ENCODE measurements at places on chromosomes 12 and 14.

- no peak for DNase-seq
Observed at GRCh38 chr12:51897181-51897580, 9.3 kb downstream of the ANKRD33 start.

- DNase-seq: no peak
Observed at GRCh38 chr14:22505697-22506377, 83.2 kb downstream of the DAD1 start.

- DNase-seq: no peak
Observed at GRCh38 chr14:97178781-97179180, 381.6 kb downstream of the VRK1 start.

- DNase-seq: peak; percentile 13
Observed at GRCh38 chr12:122356192-122356635, 66.3 kb downstream of the CLIP1 start.

DNA sequence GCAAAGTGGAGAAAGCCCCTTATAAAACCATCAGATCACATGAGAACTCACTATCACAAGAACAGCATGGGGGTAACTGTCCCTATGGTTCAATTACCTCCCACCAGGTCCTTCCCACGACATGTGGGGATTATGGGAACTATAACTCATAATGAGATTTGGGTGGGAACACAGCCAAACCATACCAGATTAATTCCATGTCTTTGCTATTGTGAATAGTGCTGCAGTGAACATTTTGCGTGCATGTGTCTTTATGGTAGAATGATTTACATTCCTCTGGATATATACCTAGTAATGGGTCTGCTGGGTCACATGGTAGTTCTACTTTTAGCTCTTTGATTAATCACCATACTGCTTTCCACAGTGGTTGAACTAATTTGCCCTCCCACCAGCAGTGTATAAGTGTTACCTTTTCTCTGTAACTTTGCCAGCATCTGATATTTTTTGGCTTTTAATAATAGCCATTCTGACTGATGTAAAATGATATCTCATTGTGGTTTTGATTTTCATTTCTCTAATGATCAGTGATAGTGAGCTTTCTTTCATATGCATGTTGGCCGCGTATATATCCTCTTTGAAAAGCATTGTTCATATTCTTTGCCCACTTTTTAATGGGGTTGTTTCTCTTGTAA lies 29.7 kb upstream of the SAV1 start:
- no peak for DNase-seq

GRCh38 chr12:47874316-47874715 lies 30.5 kb downstream of the VDR start:
- no peak for DNase-seq

DNA sequence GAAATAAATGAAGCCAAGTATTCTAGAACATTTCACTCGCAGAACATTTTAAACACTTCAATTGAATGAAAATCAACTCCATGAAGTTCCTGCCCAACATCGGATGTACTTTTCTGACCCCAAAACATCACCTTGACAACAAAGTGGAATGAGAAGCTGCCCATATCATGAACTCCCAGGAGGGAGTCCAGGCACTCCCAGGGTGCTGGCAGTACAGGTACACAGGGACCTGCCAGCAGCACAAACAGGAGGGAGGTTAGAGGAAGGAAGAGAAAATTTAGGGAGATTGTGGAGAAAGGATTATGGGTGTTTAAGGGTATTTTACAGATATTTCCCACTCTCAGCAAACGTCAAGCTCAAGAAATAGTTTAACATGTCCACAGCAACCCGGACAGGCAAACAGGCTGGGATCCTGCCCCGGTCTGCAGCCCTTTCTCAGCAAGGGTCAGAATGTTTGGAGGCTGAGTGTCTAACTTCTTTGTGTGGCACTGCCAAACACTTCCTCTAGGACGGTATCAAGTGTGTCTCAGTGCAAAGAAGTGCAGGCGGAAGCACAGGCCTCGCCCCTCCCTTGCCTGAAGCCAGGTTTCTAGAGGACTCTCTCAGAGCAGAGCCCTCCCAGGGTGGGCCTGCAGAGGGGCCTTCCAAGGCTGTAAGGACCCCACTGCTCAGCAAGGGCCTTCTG lies 72.2 kb downstream of the SETD3 start:
- DNase-seq: no peak

DNA sequence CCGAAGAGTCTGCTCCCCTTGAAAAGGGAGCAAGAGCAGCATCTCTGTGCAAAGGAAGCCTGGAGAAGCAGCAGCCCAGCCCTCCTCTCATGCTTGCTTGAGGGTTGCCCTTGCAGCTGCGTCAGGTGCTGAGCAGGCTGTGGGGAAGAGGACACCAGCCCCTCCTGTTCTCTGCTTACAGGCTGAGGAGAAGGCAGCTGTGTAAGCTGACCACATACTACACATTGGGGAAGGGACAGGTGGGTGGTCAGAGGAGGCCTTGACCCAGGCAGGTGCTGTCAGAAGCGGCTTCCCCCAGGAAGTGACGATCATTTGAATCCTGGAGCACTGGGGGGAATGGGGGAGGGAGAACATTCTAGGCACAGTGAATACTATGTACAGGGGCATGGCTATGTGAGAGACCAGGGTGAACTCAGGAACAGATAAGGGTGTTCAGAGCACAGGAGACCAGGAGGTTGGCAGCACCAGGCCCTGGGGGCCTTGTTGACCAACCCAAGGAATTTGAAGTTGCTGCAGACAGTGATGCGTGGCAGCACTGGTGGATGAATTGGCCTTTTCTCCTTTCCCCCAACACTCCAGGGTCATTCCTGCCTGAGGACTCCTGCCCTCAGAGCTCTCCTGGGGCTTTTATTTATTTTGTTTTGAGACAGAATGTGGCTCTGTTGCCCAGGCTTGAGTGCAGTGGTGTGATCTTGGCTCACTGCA lies 2.7 kb upstream of the KLC1 start:
- no peak for DNase-seq

DNA sequence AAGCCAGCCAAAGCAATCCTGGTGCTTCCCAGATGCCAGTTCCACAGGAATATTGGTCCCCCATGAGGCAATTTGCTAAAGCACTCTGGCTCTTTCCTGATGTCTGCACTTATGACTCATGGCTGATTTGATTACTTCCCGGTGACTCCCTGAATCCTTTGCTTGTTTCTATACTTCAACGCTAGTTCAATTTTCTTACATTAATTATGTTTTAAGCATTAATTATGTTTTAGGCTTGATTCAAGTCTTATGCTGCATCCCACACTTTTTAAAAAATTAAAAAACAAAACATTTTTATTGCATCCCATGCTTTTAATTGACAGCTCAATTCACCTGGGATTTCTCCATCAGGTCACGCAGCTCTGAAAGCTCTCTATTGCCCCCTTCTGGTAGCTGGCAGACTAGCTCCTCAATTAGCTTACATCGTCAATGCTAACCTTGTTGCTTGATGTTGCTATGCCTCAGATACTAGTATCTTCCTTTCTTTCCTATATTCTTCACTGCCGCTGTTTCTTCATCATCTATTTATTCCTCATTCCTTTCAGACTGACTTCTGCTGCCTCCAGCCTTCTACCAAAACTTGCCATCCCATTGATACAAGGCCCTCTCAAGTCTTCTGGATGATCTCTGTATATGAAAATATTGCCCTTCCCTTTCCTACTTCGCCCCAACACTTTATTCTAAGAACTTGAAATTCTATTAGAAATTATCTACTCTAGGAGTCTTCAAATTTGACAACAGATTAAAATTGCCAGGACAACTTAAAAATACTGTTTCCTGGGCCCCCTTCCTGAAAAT lies 32.0 kb downstream of the TSHR start:
- DNase-seq: peak; percentile 60

DNA sequence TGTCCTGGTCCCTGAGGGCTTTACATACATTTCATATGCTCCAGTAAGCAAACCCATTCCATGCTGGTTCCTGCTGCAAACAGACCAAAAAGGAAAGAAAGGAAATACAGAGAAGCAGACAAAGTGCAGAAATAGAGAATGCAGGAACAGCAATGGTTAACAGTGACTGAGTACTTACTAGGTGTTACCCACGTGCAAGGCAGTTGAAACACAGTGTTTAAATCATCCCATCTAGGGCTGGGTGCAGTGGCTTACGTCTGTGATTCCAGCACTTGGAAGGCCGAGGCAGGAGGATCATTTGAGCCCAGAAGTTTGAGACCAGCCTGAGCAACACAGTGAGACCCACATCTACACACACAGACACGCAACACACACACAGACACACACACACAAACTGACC lies 21.2 kb upstream of the NINJ2 start:
- no peak for DNase-seq

GRCh38 chr14:38758661-38759060 lies 344.4 kb downstream of the SEC23A start:
- DNase-seq: no peak

DNA sequence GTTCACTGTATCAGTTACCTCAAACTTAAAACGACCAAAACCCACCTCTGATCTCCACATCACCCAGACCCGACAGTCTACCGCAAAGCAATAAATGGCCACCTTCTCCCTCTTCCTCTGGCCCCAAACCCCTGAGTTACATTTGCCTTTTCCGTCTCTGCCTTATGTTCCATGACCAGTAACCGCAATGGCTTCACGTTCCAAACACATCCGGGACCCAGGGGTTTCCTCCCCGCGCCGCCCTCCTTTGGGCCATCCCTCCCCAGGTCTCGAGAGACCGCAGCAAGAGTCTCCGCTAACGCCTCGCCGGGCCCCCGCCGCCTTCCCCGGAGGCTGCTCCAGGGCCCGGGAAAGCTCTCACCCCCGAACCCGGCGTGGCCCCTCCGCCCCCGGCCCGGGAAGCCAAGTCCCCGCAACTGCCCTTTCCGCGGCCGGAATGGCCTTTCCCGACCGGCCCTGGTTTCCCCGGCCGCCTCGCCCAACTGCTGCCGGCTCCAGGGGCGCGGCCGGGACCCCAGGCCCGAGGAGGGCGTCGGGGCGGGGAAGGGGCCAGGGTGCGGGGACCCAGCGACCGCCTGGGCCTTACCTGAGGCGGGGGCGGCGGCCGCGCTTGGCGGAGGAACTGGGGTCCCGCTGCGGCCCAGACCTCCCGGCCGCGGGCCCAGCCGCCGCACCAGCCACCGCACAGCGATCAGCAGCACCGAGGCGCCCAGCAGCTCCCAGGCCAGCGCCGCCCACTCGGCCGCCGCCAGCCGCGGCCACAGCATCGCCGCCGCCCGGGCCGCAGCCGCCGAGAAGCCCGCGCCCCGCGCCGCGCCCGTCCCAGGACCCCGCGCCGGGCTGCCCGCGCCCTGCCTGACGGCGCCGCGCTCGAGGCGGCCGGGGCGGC lies at the start of gene ANKLE2:
ANKLE2 (minus strand) TSS at position 801 of the 889 bp plus-strand sequence; CDS start at position 767, 34 bp downstream.
- DNase-seq: peak; percentile 42

DNA sequence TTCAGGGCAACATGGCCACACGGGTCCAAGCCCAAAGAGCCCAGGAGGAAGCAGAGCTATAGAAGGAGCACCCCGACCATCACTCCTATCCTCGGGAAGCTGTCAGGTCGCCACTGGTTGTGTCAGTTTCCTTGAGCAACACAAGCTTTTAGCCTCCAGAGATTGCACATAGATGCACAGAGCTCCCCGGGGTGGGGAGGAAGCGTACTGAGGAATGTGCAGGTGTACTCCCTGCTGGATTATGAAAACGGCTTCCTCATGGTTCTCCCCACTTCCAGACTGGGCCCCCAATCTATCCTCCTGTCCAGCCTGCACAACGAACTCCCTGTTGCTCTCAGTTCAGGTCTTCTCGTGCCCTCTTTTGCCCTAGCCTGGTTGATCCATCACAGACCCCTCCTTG lies 30.3 kb upstream of the IRF2BPL start:
- no peak for DNase-seq

GRCh38 chr14:41604721-41605531 lies 1.8 kb upstream of the LRFN5 start:
- no peak for DNase-seq

DNA sequence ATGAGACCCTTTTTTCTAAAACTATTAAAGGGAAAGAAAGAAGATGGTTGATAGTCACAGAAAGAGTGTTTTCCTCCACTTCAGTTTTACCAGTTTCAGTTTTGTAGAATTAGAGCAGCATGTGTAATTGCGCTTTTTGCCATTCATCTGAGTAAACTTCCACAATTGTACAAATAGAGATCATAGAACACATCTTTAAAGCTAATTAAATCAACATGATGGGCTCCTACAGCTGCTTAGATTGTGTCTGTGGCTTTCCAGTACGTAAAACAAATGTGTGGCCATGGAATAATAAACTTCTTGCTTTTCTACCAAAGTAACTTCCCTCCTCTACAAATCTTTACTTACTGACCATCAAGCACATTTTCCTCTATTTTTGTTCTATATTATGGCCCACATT lies 84.2 kb upstream of the LRIG3 start:
- DNase-seq: no peak

DNA sequence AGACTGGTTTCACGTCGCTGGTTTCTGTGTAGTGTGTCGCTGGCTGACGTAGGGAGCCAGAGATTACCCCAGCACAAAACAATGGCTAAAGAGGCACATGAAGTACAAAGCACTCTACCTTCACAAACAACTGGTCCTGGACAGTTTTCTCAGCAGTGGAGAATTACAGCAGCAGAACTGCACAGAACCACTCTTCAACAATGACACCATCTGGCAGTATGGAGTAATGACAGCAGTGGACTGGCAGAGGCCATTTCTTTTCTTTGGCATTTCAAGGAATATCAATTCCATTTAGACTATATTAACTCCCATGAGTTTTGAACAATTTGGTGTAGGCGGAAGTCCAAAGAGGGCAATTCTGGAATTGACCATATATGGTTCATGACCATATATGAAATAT lies 1074.1 kb downstream of the AACS start:
- no peak for DNase-seq

- DNase-seq: no peak
Observed at GRCh38 chr12:23895792-23896218, 53.7 kb downstream of the SOX5 start.

DNA sequence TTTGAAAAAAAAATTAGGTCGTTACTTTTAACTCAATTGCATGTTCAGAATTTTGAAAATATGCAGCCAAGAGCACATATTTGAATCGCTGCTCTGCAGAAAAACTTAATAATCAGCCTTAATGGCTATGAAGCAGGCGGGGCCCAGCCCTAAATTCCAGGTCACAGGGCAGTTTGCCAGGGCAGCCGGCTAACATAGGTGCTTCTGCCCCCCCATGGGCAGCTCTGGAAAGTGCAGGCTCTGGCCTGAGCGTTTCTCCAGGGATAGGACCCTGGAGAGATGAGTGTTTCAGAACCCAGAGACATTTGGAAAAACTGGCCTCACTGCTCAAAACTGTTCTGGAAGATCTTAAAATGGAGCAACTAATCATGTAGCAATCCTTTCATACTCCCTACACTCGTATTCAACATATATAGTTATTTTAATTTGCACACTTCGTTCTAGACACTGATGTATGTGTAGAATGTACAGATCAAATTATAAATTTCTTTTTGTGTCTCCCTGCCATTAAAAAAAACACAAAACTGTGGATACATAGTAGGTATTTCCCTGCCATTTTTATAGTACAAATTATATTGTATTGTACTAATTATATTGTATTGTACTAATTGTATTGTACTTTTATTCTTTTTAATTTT lies 26.0 kb upstream of the PTGR2 start:
- peak; percentile 39 for DNase-seq

DNA sequence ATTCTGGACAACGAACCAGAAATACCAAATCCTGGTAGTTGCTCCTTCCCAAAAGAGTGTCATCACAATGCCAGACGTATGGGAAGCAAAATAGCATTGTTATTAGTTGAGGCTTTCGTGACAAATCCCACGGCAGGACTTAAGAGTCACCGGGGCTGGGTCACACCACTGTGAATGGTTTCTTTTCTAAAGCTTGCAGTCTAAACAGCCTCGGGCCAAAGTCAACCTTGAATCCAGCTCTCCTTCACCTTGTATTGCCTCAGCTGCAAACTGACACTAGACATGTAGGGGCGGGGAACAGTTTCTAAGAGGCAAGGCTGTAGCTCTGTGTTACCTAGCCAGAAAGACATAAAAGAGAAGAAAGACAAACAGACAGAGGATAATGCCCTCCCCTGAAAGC lies 734.8 kb downstream of the MED13L start:
- no peak for DNase-seq
